Posterior cingulate gyrus (tissue), 11 donors: ENCODE measurements at places on chromosomes 6 and 20.

DNA sequence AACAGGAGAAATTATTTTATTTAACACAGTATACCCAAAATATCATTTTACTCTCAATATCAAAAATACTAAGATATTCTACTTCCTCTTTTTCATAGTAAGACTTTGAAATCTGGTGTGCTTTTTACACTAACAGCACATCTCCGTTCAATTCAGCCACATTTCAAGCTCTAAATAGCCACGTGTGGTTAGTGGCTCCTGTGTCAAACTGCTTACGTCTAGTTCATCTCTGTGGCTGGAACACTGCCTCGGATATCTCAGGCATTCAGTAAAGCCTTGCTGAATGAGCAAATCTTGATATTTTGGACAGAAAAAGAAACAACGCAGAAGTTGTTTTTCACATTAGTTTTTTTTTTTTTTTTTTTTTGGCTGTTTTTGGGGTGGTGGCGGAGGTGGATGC, 136.1 kb downstream of the EYA4 start:
- DNase-seq, result no peak

- no peak for DNase-seq
Measured at GRCh38 chr6:131003488-131004386, 59.3 kb downstream of the EPB41L2 start.

GRCh38 chr6:8535519-8535918, 100.2 kb upstream of the SLC35B3 start:
- DNase-seq, result no peak

- no peak for DNase-seq
Measured at GRCh38 chr20:37315452-37316110, 26.1 kb downstream of the MANBAL start.

DNA sequence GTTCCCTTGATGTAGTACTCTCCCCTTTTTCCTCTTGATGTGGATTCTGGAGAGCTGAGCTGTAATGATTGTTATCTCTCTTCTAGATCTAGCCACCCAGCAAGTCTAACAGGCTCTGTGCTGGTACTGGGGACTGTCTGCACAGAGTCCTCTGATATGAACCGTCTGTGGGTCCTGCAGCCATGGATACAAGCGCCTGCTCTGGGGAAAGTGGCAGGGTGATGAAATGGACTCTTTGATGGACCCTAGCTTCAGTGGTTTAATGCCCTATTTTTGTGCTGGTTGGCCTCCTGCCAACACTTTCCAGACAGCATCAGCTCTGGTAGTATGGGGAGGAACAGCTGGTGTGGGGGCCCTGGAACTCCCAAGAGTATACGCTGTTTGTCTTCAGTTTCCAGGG, 216.3 kb downstream of the ADGRG6 start:
- no peak for DNase-seq

- no peak for DNase-seq
Measured at GRCh38 chr6:22409486-22409885, 112.7 kb upstream of the PRL start.

- DNase-seq, result peak; percentile 57
Measured at GRCh38 chr6:41636833-41637193, 1.5 kb upstream of the MDFI start.

DNA sequence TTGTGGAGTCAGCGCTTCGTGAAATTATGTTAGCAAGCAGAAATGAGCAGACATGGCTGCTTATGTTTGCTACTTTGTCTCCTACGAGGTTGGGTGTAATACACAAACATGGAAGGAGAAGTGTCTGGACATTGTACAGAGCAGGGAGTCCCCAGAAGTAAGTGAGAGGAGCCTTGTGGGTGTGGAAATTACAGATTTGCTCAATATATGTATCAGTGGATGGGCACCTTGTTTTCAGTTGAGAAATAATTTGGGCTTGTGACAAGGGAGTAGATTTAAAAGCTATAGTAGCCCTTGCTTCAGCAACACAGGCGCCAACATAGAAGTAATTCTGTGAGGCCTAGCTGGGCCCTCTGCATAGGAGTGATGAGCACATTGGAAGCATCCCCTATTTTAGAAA, 49.2 kb downstream of the HECA start:
- DNase-seq, result no peak

DNA sequence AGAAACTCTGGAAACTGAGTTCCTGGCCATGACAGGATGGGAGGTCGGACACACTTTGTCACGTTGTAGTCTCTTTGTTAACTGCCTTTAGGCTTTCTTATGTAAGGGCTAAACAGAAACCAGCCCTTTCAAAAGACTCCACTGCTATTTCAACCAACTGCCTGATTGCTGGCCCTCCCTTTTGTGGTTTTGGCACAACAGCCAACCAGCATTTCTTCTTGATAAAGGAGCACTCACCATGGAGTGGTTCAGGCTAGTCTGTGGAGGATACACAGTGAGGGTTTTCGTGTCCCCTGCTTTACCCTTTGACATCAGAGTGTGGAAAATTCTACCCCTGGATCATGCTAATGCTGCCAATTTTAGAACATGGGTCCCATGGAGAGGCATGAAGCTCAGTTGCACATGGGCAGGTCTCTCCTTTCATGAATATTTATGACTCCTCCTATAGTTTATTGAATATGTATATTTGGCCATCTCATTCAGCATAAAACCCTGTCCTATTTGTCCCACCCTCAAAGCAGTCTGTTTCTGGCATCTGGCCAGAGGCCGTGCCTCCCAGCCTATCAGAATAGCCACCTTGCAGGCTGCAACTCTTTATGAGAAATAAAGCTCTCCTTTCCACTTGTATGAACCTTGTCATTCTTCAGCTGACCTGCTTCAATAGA, 148.3 kb downstream of the HS3ST5 start:
- DNase-seq, result no peak

GRCh38 chr20:35398660-35399144, 13.1 kb downstream of the UQCC1 start:
- DNase-seq, result no peak

- DNase-seq, result no peak
Measured at GRCh38 chr6:70310063-70310694, 7.3 kb upstream of the COL9A1 start.

GRCh38 chr6:62721408-62721807, 435.4 kb upstream of the KHDRBS2 start:
- no peak for DNase-seq

GRCh38 chr6:43070028-43070632, 6.0 kb upstream of the PTK7 start:
- DNase-seq, result no peak

DNA sequence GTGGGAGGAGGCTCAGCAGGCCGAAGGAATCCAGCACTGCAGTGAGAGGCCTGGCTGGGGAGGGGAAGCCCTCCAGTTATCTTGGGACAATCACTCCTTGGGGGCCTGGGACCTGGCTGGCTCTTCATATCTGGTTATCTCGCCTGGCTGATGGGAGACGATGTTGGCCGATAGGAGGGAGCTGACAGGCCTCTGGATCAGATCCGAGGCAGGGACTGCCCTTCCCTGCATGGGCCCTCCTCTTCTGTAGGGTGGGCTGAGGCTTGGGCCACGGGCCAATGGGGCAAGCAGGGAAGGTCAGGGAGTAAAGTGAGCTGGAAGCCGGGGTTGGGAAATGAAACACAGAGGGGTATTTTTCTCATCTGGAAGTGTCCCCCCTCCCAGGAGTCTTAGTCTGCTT, 25.2 kb downstream of the MANBAL start:
- DNase-seq, result no peak
